ENCODE measurements at places on chromosomes 16 and 17.

DNA sequence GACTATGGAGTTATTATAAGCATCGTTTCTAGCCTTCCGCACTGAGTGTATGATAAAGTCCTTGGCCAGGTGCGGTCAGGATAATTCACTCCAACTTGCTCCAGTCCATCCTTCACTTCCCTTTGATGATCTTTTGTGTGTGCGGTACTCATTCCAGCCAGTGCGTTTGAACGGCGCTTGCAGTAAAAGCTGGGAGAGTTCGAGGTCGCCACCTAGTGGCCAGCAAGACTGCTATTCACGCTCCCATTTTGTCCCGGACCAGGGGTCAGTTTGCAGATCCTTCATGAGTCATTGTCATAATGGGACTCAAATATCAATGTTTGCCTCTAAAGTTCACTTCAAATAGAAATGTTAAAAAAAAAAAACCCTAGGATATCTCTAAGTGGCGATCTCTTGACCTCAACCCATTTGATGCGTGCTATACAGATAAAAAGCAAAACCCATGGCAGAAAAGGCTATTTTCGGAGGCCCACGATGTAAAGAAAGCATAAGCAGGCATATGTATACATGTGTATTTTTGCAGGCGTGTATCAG, 417.1 kb downstream of the TMEM114 start:
- peak; percentile 32 for DNase-seq

DNA sequence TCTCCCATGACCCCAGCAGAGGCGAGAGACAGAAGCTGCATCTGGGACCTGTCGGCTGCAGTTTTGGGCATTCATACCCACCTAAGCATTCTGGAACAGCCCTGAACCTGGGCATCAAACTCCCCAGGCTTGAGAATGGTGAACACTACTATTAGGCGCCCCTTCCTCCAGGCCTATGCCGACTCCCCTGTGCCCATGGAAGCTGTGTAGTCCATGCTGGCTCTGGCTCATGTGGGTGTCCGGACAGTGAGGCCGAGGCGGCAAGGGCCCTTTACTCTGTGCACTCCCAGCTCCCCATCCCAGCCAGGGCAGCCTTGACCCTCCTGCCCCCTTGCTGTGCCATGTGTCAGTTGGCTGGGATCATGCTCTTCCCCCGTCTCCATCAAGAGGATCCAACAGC, 89.0 kb upstream of the TOB1 start:
- DNase-seq, result no peak

DNA sequence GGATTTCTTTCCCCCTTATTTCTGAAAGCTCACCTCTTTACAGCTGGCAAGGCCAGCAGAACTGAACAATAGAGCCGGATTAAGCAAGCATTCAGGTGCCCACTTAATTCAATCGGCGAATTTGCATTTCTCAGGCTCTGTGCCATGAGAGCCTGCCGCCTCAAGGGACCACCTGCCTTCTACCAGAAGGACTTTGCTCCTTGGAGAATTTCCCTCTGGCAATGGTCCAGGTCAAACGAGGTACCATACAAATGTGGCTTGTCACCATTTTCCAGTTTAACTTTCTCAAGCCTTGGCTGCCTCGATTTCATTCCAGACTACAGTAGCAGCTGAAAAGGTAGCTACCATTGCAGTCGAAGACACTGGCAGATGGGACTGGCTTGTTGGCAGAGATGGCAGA, 534.0 kb downstream of the MAF start:
- DNase-seq, result no peak

GRCh38 chr17:78258323-78259191, 27.1 kb downstream of the TMEM235 start:
- DNase-seq, result peak; percentile 55

DNA sequence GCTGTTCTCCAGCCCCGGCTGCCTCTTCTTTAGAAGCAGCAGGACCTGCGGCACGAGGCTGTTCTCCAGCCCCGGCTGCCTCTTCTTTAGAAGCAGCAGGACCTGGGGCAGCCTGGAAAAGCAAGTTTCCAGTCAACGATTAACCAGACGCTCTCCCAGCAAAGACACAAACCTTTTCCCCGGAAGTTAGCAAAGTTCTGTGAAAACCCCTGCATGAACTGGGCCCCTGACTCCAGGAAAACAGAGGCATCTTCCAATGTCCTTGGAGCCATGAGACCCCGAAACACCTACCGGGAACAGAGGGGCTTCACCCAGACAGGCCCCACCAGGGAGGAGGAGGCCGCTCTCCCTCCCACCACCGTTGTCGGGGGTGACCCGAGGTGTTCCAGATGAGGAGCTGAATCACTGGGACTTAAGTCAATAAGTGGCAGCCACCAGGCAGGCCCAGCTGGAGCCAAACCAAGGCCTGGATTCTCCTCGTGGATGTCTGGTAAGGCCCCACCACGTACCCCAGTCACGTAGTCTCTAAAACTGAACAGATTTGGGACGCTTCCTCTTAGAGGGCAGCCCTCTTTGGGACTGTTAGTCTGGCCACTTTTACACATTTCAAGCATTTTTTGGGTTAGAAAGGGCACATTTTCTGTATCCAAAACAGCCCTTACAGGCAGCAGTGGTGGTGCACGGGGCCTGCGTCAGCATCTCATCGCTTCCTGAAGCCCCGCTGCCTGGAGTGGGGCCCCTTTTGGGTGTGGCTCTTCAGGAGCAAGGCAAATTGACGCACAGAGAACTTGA, at the start of gene RPH3AL:
RPH3AL (minus strand) TSS at position 387 of the 792 bp plus-strand sequence. CDS start 25,264 bp downstream, outside the sequence.
- peak; percentile 38 for DNase-seq

GRCh38 chr17:55770196-55770870, 19.5 kb downstream of the PCTP start:
- peak; percentile 28 for DNase-seq

DNA sequence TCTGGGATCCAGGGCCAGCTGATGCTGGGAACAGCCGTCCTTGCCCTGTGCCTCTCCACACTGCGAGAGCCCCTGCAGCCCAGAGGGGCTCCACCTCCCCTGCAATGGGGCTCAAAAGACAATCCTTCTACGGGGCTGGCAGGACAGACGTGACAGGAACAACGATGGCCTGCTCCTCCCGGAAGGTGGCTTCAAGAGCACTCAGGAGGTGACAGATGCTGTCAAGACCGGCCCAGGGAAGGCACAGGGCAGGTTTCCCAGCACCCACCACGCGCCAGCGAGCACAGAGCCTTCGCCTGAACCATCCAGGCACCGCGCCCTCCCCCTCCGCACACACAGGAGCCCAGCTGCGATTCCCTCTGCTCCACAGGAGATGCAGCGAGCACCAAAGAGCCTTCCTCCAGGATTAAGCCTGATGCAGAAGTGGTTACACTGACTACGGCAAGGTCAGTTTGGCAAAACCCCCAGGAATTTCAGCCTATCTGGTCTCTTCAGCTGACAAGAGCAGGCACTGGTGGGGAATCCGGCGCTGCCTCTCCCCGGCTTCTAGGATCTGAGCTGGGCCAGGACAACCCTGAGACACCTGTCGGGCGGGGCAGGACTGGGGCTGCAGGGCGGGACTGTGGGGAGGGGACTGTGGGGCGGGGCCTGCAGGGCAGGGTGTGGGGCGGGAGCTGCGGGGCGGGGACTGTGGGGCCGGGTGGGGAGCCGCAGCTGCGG, 103.4 kb downstream of the ZNF778 start:
- no peak for DNase-seq

DNA sequence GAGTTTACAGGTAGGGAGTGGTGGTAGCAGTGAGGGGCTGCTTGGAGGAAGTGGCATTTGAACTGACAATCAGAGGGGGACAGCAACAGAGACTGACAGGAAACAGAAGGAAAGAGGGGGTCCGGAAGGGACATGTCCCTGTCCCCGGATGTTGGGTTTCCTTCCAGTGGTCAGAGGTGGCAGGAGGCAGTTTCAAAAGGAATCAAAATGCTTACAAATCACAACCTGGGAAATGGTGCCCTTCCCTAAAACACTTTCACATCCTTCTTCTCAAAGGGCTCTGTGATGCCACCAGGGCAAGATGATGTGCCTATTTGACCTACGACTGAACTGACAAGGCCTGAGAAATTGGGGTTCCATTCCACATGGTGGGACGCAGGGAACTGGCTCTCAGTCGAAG, 19.7 kb downstream of the ADGRG1 start:
- DNase-seq, result peak; percentile 92

GRCh38 chr16:55842369-55843104, 9.6 kb upstream of the CES1 start:
- peak; percentile 28 for DNase-seq

- DNase-seq, result no peak
Measured at GRCh38 chr17:41474863-41475262, 6.1 kb downstream of the KRT35 start.

- DNase-seq, result no peak
Measured at GRCh38 chr16:86410081-86410480, 100.2 kb upstream of the FOXF1 start.

GRCh38 chr17:61368049-61368831, 31.4 kb upstream of the TBX2 start:
- DNase-seq, result no peak

GRCh38 chr16:87806641-87807546, 41.1 kb upstream of the KLHDC4 start:
- DNase-seq, result peak; percentile 93

DNA sequence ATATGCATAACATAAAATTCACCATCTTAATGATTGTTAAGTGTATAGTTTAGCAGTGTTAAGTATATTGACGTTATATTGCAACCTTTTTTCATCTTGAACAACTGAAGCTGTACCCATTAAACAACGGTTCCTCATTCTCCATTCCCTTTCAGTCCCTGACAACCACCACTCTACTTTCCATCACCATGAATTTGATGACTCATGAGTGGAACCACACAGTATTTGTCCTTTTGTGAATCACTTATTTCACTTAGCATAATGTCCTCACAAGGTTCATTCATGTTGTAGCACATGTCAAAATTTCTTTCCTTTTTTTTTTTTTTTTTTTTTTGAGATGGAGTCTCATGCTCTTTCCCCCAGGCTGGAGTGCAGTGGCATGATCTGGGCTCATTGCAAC, 46.0 kb downstream of the HOXB1 start:
- peak; percentile 92 for DNase-seq

GRCh38 chr17:17692353-17693252, 11.3 kb downstream of the RAI1 start:
- peak; percentile 13 for DNase-seq

DNA sequence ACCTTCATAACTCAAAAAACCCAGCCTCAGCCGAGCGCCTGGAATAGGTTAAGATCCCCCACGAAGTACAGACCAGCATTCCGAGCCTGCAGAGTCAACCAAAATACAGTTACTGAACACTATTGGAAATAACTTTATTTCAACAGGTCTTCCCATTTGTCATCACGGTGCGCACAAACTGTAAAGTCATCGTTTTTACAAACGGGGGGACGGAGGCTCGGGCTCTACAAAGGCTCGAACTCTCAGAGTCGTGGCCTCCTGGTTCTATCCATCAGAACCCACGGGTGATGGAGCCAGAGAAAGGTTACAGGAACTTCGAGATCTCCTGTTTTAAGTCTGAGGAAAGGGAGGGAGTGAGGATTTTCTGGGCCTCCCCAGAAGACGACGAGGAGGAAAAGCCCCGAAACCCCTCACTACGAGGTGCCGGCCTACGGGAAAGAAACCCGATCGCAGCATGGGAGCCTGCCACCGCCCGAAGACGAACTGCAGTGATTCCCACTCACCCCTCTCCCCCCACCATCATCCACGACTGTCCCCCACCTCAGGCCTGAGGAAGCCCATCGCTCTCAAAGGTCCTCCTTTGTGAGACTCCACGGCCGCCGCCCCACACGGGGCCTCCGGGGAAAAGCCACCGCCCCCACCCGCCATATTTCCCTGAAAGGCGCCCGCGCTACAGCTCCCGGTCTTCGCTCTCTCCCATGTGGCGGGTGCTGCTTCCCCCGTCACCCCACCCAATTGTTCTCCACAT, 917 bp downstream of the YWHAE start:
- DNase-seq, result no peak

DNA sequence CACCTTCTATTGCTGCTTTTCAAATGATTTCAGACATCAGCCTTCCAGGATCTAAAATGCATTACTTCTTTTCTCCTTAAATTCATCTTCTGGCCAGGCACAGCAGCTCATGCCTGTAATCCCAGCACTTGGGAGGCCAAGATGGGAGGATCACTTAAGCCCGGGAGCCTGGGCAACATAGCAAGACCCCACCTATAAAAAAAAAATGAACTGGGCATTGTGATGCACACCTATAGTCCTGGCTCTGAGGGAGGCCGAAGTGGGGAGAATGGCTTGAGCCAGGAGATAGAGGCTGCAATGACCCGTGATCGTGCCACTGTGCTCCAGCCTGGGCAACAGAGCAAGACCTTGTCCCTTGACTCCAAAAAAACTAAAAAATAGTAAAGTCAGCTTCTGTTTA, 208.5 kb downstream of the SPECC1 start:
- no peak for DNase-seq

GRCh38 chr17:13952009-13952750, 117.1 kb upstream of the COX10 start:
- no peak for DNase-seq

DNA sequence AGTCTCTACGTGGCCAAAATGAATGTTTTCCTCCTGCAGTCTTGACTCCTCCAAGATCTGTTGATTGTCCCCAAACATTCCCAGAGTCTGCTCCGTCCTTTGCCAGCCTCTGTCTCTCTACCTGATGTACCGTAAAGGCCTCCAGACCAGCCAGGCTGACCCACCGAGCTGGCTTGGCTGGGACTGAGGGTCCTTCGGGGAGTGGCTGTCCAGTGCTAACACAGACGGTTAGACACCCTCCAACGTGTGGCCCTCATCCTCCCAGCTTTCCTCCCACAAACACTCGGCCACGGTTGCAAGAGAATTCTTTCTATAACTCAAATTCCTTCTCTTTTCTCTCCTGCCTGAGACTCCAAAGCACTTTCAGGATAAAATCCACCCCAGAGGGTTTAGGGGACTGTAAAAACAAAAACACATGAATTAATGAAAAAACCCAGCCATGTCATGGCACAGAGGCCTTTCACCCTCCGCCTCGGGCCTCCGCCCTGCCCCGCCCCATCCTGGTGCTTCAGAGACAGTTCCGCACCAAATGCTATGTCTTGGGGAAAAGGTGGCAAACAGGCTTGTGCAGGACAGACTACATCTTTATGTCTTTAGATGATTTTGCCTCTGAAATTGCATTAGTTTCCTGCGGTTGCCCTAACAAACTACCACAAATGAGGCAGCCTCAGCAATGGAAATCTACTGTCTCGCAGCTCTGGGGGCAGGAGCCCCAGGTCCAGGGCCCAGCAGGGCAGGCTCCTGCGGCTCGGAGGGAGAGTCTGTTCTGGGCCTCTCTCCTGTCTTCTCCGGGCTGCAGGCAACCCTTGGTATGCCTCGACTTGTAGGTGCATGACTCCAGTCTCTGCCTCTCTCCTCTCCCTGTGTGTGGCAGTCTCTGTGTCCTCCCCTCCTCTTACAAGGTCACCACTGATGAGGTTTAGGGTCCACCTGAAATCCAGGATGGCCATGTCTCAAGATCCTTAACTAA, 72.5 kb upstream of the CBX4 start:
- no peak for DNase-seq

DNA sequence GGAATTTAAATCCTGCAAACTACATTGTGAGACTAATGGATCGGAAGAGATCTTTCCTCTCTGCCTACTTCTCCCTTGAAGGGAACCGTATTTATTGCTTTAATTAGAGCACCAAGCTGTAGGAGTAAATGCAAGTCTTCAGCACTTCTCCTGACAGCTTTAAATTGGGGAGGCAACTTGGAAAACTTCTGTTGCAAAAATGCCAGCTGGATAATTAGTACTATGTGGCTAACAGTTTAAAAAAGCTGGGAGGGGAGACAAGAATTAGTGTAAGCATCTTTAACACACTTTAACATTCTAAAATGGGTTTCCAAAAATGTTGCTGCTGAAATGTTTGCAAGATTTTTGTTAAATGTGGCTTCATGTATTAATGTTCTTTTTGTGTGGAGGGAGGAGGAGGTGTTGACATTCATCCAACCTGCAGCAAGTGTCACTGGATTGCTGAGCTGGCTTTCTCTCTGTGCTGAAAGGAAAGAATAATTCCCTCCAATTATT, 108.5 kb downstream of the PCTP start:
- no peak for DNase-seq

- DNase-seq, result no peak
Measured at GRCh38 chr17:3962217-3962964, 1.8 kb downstream of the ATP2A3 start.

Data from MV-4-11 (cell line).